ENCODE measurements at places on chromosomes 16 and 17.

- no peak for DNase-seq
These were observed 155.3 kb downstream of the CYB561 start for GRCh38 chr17:63290784-63291183.

DNA sequence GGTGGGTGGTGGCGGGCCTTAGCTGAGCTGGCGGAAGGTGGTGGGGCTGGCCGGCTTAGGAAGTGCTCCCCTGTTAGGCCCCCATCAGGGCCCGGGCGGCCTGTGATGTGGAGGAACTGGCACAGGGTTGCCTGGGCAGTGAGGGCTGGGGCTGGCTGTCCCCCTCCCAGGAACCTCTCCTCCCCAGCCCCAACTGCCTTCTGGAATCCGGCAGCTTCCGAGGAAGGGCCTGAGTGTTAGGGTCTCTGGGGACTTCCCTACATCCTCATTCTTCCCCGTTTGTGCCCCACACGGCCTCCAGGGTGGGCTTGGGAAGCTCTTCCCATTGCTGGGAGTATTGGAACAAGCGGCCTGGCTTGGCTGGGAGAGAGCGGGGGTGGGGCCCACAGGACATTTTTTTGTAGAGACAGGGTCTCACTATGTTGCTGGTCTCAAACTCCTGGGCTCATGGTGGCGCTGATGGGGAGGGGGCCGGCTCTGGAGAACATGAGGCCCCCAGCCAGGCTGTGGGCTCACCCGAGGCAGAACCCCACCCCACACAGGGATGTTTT lies 89.9 kb upstream of the CIBAR2 start:
- DNase-seq, result no peak

DNA sequence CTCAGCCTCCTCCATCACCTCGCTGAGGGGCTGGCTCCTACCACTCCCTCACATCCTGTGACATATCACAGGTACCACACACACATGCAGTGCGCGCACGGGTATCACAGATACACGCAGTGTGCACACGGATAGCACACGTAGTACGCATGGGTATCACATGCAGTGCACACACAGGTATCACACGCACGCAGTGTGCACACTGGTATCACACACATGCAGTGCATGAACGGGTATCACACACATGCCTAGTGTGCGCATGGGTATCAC lies 30.1 kb downstream of the ACSF3 start:
- DNase-seq, result no peak

DNA sequence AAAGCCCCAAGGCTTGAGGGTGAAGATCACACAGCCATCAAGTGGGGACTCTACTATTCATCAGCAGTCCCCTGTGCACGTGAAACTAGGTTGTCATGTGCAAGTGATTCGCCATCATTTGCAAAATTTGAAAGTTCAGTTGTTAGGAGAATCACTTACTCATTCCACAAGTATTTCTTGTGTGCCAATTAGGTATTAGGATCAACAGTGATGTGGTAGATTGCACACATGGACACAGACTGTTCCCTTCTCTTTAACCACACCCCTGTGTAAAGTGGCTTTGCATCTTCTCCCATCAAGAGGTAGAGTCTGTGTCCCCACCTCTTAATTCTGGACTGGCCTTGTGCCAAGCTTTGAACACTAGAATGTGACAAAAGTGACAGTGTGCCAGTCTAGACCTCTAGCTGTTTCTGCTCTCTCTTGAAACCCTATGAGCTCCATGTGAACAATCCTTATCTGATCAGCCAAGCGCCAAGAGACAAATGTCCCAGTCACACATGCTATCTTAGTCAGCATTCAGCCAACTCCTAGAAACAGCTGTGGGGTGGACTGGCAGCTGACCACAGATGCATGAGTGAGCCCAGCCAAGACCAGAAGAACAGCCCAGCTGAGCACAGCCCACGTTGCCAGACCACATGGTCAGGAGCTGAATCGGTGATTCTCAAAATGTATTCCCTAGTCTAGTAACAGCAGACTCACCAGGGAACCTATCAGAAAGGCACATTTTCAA lies 31.5 kb upstream of the SHISA9 start:
- no peak for DNase-seq

GRCh38 chr16:3007957-3008689 lies 4.6 kb upstream of the CLDN9 start:
- no peak for DNase-seq

DNA sequence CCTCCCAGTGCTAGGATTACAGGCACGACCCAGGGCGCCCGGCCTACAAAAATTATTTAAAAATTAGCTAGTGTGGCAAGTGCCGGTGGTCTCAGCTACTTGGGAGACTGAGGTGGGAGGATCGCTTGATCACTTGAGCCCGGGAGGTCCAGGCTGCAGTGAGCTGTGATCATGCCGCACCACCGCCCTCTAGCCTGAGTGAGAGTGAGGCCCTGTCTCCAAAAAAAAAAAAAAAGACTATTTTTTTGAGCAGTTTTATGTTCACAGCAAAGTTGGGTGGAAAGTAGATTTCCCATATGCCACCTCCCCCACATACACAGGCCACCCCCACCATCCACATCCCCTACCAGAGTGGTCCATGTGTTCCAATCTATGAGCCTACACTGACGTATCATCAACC lies 84.9 kb downstream of the MGAT5B start:
- DNase-seq, result no peak

- DNase-seq, result no peak
These were observed 313 bp downstream of the UBTF start for GRCh38 chr17:44219108-44219615.

DNA sequence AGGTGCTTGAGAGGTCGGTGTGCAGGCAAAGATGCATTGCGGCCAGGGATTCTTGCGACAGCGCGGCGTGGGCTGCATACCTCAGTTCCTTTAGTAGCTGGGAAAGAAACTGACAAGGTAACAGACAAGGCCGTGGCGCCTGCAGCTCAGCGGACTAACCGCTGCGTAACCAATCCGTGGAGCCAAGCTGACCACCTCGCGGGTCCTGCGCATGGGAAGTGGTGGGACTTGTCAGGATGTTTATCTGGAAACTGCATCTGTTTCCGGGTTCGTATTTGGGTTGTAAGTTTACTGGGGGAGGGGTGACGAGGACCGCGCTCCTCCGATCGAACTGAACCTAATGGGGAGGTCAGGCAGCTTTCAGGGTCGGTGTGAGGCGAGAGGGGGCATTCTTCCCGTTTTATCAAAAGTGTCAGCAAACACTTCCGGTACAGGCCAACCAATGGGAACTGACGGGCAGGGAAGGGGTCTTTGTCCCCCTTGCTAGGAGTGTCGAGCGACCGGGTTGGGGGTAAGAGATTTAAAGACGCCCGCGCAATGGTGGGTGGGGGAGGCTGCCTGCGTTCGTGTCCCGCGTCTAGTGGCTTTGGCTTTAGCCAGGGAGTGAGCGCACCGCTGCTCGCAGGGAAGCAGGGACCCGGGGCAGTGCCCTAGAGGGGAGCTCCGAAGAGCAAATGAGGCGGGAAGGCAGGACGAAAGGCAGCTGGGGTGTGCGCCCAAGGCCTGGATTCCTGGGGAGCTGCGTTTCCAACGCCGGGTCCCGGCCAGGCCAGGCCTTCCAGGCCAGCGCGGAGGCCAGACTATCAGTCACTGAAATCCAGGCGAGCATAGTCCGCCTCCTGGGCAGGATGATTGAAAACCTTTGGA lies 7.0 kb downstream of the IRX6 start:
- no peak for DNase-seq

- no peak for DNase-seq
These were observed 1.2 kb upstream of the TLCD3B start for GRCh38 chr16:30032083-30032819.

GRCh38 chr17:63701456-63701820 lies 1.5 kb upstream of the LIMD2 start:
- no peak for DNase-seq

DNA sequence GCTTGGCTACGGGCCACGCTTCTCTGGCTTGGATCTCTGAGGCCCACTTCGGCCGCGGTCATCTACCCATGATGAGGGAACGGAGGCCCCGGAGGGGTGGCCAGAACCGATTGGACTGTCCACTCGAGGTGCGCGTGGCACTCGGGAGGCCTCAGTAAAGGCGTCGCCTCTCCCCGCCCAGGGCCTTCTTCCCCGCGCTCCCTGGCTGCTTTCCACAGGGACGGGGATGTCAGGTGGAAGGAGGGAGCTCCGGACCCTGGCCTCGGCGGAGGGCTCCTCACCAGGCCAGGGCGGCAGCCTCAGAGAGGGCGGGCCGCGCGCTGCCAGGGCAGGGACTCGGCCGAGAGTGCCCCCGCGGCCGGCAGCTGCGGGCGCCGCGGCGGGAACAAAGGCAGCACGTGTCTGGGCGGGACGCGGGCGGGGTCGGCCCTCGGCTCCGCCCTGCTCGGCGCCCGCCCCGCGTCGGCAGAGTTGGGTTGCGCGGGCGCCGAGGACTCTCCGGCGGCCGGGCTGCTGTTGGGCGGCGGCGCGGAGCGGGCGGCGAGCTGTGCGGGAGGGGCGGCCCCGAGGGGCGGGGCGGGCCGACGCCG lies 587 bp upstream of the CDK5R1 start:
- DNase-seq, result no peak

DNA sequence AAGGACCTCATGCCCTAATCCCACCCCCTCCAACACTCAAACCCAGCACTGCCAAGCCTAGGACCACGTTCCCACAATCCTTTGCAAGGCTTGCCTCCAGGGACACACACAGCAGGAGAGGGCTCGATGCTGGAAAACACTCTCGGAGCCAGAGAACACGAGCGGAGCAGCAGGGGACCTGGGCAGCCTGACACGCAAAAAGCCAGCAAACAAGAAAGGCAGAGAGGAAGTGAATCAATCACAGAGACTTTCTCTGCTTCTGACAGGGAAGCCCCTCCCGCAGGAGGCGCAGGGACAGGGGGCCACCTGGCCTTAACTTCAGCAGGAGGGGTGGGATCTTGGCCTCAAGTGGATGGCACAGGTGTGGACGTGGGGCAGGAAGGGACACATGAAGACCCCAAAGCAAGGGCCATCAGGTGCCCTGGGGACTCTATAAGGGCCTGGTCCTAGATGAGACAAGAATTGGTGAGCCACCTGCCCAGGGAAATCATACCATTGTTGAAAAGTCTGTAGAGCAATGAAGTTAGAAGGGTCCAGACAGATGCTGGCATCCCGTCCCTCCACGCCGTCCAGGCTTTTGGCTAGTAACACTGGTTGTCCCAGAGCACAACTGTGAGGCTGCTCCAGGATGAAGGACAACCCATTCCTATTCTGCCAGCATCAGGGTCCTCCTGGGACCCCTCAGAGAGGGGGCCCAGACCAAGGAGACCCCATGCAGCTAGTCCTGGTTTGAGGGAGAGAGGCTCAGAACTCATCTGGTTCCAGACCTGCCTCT lies 2.2 kb downstream of the SDK2 start:
- no peak for DNase-seq

DNA sequence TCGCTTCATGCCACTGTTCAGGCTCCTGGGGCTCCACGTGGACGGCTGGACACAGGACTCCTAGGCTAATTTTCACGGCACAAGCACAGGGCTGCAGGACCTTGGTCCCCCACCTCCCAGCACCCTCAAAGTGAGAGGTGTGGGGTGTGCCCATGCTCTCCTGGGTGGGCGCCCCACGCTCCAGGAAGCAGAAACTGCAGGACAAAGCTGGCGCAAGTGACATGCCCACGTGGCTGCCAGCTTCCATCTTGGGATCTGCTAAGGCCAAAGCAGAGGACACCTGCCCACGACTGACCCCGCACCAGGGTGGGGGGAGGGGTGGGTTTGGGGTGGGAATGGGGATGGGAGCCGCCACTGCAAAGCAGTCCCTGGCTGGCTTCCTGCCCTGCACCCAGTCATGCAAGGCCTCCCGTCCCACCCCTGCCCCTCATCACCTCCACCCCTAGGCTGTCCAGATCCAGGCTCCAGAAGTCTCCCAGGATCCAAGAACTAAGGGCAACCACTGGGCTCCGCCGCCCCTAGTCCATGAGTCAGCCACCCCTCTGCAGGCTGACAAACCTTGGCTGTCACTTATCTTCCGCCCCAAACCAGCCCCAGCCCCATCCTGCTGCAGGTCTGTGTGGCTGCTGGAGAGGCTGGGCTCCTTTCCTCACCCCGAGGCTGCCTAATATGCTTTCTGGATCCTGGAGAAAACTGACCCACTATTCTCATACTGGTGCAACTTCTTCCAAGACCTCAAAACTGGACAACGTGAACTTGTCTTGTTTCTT lies 11.1 kb downstream of the USP6 start:
- DNase-seq, result no peak

- DNase-seq, result no peak
These were observed 14.1 kb downstream of the RAD51C start for GRCh38 chr17:58706351-58707140.

DNA sequence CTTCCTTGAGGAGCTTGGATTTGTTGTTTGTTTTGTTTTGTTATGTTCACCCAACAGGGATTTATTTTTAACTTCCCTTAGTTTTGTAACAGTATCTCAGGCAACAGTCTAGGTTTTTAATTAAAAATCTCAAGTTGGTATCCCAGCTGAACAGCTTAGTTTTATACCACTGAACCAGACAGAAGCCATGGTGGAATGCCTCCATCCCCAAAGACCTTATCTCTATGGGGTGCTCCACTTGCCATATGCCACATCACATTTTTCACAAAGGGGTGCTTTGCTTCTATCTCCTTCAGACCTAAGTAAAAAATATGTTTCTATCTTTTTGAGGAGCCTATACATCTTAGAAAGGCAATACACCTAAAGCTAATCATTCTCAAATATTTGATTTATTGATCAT lies 715.8 kb upstream of the KIF2B start:
- no peak for DNase-seq
